ENCODE measurements at places on chromosomes 13 and 19.

- DNase-seq = peak; percentile 11
These were observed 127.8 kb upstream of the SPACA7 start for GRCh38 chr13:112248406-112248760.

DNA sequence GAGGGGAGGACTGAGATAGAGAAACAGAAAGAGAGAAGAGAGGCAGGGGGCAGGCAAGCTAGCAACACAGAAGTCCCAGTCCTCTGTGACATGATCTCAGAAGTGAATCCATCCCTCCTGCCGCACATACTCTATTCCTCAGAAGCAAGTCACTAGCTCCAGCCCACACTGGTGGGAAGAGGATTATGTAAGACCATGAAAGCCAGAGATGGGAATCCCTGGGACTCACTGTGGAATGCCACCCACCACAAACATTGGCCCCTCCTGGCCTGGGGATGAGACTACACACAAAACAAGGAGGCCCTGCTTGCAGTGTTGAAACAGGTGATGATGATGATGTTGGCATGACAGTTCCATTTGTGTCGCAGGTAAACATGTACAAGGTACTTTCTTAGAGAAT is 419.9 kb downstream of the IRS2 start:
- DNase-seq = no peak

GRCh38 chr13:60220072-60220471 is 56.3 kb upstream of the DIAPH3 start:
- no peak for DNase-seq

GRCh38 chr19:7578127-7578526 is 17.5 kb upstream of the CAMSAP3 start:
- no peak for DNase-seq

GRCh38 chr13:95494082-95494681 is 58.3 kb upstream of the CLDN10 start:
- no peak for DNase-seq

- no peak for DNase-seq
These were observed 8.5 kb downstream of the MICU2 start for GRCh38 chr13:21595546-21595822.

GRCh38 chr13:36082396-36082795 is 48.8 kb downstream of the DCLK1 start:
- no peak for DNase-seq

GRCh38 chr13:31556376-31556775 is 182.9 kb upstream of the RXFP2 start:
- no peak for DNase-seq

DNA sequence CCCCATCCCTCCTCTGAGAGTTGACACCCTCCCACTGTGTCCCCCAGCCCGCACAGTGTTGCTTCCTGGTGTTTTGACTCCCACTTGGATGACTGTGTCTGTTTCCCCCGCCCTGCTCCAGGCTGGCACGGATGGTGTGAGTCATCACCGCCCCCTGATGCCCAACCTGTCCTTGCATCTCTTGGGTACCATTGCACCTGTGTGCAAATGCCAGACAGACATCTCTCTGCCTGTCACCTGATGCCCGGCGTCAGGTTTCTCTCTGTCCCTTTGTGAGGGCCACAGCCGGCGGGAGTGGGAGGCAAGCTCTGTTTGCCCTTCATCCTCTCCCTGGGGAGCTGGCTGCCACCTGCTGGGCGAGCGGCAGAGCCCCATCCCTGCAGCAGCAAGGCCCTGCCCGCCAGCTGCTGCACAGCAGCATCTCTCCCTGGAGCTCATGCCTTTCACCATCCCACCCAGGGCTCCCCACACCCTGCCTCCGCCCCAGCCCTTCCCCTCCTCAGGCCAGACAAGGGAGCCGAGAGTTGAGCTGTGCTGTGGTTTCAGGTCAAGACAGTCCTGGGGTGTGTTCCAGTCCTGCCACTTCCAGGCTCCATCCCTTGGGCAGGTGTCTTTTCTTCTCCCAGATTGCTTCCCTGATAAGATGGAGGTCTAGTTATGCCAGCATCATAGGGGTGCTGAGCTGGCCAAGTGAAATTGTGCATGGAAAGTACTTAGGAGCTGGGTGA is 29.7 kb downstream of the NKPD1 start:
- no peak for DNase-seq

GRCh38 chr13:31320946-31321345 is 121.2 kb downstream of the B3GLCT start:
- DNase-seq = no peak

DNA sequence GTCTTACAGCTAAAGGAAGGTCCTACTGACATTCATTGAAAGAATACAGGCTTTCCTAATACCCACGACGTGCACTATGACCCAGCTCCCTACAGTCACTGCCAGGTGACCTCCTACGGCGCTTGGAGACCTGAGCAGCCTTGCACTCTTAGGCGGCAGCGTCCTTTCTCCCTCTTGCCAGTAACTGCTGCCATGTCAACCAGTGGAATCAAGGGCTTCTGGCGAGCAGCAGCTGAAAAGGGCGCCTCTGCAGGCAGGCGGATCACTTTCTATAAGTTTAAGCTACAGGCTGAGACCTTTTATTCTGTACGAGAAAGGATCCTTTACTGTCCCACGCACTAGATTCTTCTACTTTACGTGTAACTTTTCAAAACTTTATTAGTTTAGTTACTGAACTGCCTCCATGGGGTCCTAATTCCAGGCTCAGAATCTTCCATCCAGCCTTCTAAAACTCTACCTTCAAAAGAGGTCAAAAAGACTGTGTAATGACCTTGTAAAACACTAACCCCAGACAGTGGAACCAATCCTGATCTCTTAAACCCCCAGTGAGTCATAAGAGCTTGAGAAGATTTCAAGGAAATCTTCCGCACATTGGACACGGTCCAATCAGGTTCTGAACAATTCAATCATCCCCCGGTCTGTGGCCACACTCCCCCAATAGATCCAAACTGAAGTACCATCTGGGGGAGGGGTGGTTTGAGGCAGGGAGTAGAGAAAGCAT is 1.9 kb downstream of the KCTD12 start:
- no peak for DNase-seq

DNA sequence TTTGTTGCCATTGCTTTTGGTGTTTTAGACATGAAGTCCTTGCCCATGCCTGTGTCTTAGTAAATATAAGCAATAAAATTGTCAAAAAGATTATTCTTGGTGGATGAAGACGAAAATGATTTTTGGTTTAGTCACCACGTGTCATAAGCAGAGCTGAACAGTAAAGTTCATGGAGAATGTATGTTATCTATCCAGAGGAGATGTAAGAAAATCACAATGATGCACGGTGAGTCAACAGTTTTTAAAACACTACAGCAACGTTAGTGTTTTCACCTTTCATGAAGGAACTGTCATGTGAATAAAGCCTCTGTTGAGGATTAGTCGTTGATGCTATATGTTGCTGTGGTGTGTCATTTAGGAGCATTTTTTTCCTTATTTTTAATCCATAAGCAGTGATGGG is 137.6 kb downstream of the GPC6 start:
- no peak for DNase-seq

GRCh38 chr13:80055847-80056246 is 285.1 kb downstream of the SPRY2 start:
- DNase-seq = no peak

DNA sequence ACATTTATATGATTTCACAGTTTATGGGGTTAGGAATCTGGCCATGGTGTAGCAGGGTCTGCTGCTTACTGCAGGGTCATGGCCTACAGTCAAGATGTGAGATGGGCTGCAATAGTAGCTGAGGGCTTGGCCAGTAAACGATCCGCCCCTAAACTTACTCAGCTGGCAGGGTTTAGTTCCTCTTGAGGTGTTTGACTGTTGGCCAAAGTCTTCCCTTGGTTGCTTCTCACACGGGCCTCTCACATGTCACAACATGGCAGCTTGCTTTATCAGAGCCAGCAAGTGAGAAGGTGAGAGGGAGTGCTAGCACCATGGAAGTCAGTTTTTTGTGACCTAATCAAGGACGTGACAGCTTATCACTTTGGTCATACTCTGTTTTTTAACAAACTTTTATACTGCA is 77.1 kb downstream of the DNAJC3 start:
- DNase-seq = no peak

GRCh38 chr13:77067519-77067918 is 40.6 kb upstream of the FBXL3 start:
- no peak for DNase-seq

- no peak for DNase-seq
These were observed 44.1 kb downstream of the SLITRK6 start for GRCh38 chr13:85755123-85755522.

DNA sequence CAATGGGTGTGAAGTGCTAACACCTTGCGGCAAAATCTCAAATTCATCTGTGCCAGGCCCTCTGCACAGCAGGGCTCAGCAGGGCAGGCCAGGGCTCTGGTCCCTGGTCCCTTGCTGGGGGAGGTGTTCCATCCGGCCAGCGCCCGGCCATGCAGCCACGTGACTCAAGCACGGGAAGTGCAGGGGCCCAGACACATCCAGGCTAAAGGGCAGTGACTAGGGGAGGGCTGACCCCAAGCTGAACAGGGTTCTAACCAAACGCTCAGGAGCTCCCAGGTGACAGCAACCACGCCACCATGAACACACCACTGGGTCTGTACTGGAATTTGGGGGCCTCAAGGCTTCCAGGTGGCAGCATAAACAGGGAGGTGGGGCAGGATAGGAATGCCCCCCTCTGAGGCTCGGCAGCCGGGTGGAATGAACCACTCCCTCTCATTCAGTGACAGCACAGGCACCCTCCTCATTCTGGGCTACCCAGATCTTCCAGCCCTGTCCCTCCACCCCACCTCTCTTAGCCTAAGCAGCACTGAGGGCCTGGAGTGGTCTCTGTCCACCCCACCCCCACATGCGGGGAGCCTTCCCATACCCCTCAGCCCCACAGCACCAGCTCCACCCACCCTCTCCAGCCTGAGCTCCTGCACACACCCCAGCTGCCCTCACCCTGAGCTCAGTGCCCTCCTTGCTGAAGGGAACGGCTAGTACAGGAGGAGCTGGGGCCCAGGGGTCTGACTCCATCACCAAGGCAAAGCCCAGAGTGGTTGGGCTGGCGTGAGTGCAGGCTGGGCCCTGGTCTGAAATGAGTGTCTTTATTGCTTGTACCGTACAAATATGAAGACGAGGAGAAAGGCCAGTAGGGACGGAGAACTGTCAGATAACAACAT is 5.3 kb upstream of the CCNP start:
- no peak for DNase-seq

GRCh38 chr19:44903602-44904425 is 1.8 kb upstream of the APOE start:
- DNase-seq = no peak

GRCh38 chr13:108226184-108226583 is 8.0 kb downstream of the ABHD13 start:
- no peak for DNase-seq

DNA sequence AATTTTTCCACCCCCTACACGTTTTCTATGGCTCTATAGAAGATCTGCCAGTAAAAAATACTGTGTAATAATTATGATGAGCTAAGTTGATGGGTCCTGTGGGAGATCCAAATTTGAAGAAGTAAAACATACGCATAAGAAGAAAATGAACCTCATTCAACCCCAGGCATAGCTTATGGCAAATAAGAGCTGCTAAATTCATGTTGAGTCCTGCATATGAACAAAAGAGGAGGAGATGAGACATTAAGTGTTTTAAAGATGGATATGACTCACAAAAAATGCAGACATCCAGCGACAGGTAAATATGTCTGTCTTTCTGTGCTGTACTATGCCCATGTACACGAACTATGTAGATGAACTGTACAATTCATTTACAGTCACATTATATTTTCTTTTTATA is 101.9 kb downstream of the LIG4 start:
- DNase-seq = no peak

DNA sequence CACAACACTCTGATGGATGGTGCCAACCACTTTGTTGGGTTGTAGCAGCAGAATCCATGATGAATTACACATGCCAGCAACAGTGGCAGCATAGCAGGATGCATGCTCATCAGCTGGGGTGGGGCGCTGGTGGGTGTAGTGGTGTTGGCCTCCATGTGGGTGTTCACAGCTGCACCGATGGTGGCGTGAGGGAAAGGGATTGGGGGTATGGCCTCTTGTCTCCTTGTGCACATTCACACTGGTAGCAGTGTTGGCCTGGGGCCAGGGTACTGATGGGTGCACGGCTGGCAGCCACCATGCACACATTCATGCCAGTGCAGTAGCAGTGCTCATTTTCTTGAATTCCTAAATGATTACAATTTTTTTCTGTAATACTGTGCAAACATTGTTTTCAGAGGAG is 2748.8 kb upstream of the PCDH20 start:
- no peak for DNase-seq

GRCh38 chr13:97757807-97758206 is 195.7 kb upstream of the IPO5 start:
- DNase-seq = no peak

- DNase-seq = peak; percentile 100
These were observed 1.0 kb downstream of the CLDND2 start for GRCh38 chr19:51367565-51368365.

DNA sequence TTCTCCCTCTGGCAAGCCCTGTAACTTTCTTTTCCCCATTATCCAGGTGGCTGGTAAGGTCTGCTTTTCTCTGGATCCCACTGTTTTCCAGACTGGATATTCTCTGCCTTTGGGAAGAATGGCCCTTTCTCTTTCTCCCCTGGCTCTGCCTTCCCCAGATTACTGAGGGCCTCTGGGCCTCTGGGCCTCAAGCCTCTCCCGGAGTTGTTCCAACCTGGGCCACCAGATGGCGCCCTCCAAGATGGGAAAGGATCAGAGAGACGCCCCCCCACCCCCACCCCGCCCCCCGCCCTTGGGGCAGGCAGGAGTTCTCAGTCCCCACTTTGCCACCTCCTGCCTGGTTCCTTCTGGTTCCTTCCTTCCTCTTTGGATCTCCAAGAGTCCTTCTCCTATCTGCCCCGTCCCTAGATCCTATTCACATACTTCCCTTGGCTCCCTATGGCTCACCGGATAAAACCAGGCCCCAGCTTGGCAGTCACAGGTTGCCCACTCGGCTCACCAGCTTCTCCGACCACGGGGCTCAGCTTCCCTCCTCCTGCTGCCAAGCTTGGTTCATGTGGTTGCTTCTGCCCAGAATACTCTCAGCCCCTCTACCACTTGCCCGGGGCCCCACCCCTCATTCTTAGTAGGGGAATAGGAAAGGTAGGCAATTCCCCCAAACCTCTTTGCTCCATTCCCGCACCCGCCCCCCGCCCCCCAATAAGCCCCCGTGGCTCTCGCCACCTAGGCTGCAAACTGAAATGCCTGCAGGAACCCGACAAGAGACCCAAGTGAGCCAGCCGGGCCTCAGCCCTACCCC is 13.1 kb downstream of the EPS8L1 start:
- DNase-seq = no peak

All from vagina (tissue), 2 donors.